ENCODE measurements at places on chromosomes 4 and X.

DNA sequence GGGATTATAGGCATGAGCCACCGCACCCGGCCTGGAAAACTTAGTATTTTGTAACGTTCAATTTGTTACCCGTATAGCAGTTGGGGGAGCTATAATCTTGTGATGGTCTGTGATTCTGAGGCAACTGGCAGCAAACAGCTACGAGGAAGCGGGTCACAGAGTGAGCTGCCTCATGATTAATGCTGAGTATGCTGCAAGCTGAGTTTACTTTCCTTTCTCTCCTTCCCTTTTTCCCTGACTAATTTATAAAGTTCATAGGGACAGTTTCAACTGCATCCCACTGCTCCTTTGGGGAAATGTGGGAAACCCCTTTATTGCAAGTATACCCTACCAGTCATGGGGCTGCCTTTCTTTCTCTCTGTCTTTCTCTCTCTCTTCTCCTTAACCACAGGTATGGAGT, 17.7 kb upstream of the ELOVL6 start:
- ATAC-seq: no peak

DNA sequence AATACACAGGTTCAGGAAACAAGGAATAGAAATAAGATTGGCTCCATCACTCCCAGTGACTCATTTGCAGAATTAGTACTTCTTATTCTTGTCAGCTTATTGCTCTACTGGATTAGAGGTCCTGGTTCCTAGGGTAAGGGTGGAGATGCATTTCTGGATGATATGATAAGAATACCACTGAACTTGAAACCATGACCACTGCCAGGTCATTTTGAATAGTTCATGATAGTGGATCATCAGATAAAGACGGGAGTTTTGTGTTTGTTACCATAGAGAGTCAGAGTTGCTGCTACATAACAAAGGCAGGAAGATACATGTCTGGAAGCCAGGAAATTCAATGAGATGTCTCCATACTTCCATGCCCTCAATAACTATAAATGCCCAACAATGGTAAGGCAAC, 109.2 kb upstream of the FAT1 start:
- no peak for ATAC-seq

DNA sequence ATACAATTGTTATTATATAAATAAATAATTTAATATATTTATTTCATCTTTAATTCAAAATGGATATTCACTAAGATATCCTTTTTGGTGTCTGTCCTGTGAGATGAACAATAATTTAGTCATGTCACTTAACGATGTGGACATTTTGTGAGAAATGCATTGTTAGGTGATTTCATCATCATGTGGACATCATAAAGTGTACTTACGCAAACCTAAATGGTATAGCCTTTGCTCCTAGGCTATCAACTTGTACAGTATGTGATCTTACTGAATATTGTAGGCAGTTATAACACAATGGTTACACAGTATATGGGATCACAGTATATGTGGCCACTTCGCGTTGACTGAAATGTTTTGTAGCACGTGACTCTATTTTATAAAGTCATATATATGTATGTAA, 20.2 kb upstream of the CHRNA9 start:
- ATAC-seq: no peak

GRCh38 chr4:174036576-174036975, 246.9 kb downstream of the FBXO8 start:
- no peak for ATAC-seq

DNA sequence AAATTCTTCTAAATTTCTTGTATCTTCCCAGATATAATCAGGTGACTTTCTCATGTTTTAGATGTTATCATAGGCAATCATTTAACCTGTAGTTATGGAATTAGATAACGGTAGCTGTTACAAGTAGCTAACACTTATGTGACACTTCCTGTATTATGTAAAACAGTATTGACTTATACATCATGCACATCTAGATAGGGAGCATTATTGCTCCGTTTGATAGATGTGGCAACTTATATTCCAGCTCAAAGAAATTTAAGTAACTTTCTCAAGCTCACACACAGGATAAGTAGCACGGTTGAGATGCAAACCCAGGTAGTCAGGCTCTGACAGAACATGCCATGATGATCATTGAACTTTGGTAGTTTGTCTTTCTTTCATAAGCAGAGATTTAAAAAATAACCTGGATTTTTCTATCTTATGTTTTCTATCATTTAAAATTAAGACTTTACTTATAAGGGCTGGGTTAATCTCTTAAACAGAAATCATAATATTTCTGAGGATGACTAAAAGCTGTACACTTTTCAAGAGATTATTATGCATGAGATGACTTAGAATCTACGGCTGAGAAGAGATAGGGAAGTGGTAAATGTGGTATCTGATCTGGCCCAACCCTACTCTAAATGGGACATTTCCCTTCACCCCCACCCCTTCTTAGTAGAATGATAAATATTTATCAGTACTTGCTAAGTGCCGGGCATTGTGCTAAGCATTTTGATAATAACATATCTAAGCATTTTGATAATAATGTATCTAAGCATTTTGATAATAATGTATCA, 69.1 kb upstream of the HPGD start:
- no peak for ATAC-seq

DNA sequence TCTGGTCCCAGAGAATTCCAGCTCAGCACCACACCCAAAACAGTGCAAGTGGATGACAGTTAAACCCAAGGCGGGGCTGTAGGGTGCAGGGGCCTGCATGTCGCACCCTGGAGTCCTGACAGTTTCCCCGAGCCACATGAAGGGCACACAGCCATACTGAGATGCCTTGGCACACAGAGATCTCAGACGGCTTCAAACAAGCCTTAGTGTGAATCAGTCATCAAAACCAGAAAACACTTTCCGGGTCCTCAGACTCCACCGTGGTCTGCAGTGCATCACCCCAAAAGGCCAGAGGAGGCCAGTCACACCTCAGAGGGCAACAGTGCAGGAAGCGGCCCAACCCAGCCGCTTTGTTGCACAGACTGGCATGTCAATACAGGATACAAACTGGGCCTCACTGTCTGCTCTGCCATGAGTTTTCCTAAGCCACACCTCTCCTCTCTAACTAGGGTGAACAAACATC, 64.6 kb upstream of the ENPP6 start:
- peak; percentile 95 for ATAC-seq

- no peak for ATAC-seq
Measured at GRCh38 chrX:25004040-25004439, 11.7 kb downstream of the ARX start.

DNA sequence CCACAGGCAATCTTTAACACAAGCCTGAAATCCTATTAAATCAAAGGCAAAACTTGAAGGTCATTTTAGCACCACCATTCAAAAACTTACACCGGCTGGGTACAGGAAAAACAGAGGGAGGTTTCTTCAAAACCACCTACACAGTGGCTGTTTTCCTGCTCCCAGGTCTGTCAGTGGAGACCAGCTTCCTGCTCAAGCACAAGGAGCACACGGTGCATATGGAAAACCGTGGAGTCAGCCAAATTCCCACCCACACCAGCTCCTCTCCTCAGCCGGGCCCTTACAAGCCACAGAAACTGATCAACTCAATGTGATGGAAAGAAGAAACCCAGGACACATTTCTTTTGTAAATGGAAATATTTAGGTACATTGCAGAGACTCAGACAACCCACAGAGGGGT, 14.3 kb upstream of the FAM241A start:
- ATAC-seq: no peak

DNA sequence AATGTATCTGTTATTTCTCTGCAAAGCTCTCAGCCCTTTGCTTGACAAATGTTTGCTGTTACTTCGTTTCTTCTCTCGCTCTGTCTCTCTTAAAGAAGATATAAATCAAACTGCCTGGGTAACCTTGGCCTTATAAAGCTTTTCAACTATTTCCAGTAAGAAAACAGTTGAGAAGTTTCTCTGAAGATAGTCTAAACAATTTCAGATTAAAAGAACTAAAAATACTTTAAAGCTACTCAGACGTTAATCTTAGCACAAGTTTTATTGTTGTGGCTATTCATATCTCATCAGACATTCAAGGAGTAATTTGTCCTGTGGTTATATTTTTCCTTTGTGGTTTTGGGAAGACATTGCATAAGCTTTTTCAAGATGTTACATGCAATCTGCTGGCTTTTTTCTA, 22.6 kb downstream of the HOPX start:
- no peak for ATAC-seq

DNA sequence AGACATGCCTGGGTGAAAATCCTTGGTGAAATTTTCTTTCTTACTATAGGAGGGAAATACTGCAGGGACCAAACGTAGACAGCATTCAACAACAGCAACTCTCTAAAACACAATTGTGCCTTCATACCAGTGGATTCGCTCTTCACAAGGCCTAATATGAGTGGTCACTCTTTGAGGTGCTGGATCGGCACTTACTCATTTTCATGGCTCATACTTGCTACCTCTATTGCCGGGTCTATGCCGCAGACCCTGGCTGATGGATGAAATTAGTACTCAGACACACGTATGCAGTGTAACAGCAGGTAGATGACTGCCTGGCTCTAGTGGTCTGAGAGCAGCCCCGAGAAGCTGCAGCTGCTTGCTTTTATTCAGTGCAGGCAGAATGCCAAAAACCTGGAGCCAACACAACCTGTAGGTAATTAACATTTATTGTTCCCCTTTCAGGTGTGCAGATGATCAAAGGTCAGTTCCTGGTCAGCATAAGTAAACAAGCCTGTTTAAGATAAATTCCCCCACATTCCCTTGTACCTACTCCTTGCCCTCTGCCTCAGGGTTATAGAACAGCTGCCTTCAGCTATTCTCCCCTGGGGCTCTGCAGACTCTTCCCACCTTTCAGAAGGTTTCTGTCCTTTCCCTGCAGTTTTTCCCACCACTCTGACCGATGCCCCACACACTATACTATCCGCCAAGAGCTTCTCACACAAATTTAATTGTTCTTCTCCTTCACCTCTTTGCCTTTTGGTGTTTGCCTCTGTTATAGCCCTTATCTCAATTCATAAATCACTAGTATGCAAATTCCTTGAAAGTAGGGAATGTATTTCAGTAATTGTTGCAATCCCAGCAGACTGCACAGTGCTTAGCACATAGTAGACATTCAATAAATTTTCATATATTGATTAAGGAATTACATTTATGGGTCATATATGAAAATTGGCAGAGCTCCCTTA, 210.0 kb downstream of the SPANXN3 start:
- ATAC-seq: no peak

- ATAC-seq: no peak
Measured at GRCh38 chrX:103201041-103201440, 13.9 kb upstream of the BEX4 start.

DNA sequence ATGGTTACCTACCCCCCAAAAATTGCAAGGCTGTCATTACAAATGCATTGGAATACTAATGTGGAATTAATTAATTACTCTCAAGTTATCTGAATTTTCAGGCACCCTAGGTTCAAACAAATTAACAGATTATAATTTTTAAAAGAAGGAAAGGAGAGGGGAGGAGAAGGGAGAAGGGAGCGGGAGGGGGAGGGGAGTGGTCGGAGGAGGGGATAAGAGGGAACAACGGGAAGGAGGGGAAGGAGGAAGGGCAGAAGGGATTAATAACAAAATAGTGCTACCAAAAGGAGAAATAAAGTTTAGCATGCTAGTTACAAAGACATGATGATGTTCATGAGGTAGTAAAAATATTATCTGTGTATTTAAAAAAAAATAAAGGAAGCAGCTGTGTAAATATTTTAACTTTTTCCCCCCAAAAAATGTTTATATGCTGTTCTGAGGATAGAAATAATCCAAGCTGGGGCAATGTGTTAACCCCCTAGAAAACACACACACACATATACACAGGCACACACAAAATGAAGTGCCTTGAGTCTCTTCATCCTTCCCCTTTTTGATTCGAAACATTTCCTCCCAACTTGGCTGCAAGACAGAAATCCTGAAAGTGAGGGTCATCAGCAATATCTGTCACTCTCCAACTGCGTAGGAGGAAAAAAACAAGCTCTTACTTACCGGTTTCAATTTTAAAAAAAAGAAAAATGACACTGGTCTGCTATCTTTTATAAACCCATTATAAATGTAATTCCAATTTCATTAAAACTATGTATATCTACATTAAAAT, 58.8 kb downstream of the PPP3CA start:
- ATAC-seq: no peak

- no peak for ATAC-seq
Measured at GRCh38 chr4:156901871-156902270, 69.7 kb downstream of the PDGFC start.

DNA sequence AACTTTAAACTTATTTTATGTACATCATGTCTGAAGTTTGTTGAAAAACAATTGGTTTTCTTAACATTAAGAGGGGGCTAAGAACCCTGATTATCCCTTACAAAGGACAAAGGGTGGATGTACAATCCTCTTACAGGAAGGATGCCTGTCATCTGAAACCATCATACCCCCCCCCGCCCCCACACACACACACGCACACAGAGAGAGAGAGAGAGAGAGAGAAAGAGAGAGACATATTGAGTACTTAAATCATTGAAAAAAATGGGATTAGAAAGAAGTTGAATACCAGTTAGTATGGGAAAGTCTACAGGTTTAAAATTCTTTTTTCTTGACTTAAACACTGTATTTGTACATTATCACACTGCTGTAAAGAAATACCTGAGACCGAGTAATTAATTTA, 10.9 kb upstream of the PGM2 start:
- ATAC-seq: no peak

DNA sequence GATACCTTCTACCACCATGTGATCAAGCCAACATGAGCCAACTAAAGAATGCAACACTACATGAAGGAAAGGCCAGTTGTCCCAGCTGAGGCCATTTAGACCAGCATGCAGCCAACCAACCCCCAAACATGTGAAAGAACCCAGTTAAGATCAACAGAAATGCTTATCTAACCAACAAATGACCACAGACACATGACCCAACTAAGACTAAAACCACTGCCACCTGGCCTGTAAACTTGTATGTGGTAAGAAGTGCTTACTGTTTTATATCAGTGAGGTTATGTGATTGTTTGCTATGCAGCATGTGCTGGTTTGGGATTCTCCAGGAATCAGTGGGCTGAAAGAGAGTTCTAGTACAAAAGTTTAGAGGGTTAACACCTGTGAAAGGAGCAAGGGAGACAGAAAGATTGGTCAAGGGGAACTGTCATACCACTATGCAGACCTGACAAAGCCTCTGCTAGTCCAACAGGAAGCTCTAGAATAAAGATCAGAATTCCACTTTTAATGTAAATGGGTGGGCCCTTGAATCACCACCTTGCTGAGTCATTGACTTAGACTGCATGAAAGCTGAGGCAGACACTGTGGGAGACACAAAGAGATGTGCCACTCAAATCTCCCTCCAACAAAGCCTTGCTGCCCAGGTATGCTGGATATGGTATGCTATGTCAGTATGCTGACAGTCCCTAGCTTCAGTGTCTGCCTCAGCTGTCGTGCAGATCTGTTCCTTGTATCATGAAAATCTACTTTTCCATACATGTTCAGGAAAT, 6.1 kb upstream of the SH3D19 start:
- ATAC-seq: peak; percentile 87

DNA sequence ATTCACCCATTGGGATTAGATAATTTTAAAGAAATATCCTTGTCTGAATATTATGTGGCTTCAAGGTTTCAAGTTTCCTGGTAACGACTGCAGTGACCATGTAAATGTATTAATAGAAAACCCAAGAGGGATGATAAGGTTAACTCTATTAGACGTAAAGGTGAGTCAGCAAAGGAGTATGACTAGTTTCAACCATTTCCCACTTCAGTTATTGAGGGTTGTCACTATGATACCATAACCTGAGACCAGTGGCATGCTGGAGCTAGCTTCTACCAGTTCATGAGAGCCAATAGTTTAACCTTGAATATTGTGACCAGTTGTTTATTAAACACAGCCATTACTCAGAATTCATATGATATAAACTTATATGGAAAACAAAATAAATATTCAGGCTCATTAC, 270.1 kb downstream of the TMA16 start:
- ATAC-seq: no peak

GRCh38 chr4:4355302-4355701, 31.6 kb upstream of the NSG1 start:
- ATAC-seq: no peak

Data from esophagus mucosa (tissue), 1 donor.